ENCODE measurements at places on chromosomes 6 and 20. TPM values are rescaled to one million over a fixed set of nuclear protein-coding genes. Genes with fewer than 3 reads are reported as not detected.

KIF25 gene
- 0.17 TPM for total RNA-seq

BTBD9 gene
- 14.1 TPM for total RNA-seq

OXT gene
- total RNA-seq, result not detected

SIRPD gene
- not detected for total RNA-seq

BLOC1S5 gene
- total RNA-seq, result 15.6 TPM

ADAM33 gene
- total RNA-seq, result 49.1 TPM

FOXS1 gene
- total RNA-seq, result 0.91 TPM

PREP gene
- 18.7 TPM for total RNA-seq

GCNT2 gene
- total RNA-seq, result 23.2 TPM

NCOA5 gene
- 36.8 TPM for total RNA-seq

ENTPD6 gene
- total RNA-seq, result 39.0 TPM

SLC35D3 gene
- total RNA-seq, result not detected

- DNase-seq, result no peak
Observed at GRCh38 chr6:136873748-136874147, 48.4 kb upstream of the SLC35D3 start.

GRCh38 chr20:4169360-4170190 is 154.2 kb upstream of the RNF24 start:
- no peak for DNase-seq

DNA sequence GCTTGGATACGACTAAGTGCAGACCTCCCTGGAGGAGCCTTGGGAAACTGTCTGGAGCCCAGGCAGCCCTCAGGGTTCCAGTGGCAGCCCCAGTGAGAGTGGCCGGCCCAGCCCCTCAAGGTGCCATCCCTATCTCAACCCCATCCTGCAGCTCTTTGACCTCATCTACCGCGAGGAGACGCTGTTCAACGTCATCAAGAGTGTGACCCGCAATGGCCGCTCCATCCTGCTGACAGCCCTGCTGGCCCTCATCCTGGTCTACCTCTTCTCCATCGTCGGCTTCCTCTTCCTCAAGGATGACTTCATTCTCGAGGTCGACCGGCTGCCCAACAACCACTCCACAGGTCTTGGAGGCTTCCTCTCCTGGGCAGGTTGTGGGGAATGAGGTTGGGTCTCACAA is 20.7 kb downstream of the UQCC2 start:
- no peak for DNase-seq

DNA sequence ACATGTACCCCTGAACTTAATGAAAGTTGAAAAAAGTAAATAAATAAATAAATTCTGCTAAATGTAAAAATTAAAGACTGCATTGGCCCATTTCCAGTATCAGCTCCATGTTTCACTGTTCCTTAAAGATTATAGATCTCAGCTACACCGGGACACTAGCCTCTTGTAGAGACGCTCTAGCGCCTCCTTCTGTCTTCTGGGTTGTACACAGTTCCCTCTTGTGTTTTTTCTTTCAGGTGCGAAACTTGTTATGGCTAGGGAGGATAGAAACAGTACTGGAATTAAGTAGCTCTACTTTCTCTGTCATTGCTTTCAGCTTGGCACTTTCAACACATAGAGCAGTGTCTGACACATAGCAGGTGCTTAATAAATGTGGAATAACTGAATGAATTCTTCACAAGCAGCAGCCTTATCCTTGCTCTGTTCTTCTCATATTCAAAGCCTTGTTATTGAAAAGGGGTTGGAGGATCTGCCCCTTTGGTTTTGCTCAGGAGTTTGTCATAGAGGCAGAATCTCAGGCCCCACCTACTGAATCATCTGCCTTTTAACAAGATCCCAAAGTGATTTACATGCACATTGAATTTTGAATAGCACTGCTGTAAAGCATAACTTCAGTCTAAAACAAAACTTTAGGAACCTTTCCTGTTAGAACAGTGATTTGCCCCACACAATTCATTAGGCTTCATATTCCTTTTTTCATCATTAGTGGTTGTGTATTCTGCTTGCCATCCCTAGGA is 92.3 kb downstream of the FIG4 start:
- DNase-seq, result no peak

DNA sequence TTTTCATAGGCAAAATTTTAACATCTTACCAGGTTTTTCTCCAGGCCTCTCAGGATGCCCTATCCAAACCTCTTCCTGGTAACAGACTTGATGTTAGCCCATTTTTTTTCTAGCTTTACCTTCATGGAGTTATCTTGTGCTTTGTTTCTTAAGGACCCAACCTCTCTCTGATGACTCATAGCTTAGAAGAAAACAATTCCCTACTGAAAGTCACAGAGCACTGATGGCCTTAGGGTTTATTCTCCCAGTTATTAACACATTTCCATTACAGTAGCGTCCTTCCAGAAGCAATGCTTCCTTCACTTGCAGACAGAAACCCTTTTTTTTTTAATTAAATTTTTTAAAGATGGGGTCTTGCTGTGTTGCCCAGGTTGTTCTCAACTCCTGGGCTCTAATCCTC is 79.4 kb downstream of the IYD start:
- DNase-seq, result no peak

DNA sequence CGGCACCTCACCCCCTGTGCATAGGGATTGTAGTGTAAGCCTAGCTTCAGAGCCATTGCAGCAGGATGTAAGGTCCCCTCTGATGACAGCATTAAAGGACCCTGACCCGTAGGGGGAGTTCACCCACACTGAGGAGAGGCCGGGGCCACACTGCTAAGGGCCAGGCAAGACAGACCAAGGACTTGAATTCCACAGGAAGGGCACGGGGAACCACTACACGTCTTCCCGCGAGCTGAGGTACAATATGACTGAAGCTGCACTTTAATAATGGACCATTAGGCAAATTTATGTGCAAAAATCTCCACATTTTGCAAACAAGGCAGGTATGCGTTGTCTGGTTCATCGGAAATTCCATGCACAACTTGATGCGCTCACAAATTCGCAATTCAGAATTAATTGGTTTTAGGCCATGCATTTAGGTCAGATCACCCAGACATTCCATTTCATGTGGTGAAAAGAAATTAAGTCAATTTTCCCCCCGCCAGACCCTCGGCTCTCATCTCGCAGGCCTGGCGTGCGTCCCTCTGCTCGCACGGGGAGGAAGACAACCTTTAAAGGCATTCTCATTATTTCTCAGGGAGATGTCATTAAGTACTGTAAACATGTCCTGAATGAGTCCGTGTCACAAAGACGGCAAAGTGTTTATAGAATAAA is 111.8 kb downstream of the FOXA2 start:
- no peak for DNase-seq

DNA sequence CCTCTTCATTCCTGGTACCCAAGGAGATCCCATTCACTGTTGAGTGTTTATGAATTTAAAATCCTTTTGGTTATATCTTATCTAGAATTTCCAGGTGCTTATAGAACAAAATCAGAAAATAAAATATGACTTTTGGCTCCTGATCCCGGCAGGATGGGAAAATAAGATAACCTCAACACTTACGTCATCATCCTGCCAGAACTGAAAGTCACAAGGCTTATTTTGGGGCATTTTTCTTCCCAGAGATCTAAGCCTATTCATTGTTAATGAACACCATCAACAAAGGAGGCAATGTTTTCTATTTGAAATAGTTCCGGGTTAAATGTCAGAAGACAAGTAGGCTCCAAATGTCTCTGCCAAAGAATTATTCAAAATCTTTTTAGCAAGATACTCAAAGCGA is 580.6 kb downstream of the TFAP2A start:
- no peak for DNase-seq

GRCh38 chr6:89763550-89763949 is 56.0 kb downstream of the MDN1 start:
- DNase-seq, result no peak

DNA sequence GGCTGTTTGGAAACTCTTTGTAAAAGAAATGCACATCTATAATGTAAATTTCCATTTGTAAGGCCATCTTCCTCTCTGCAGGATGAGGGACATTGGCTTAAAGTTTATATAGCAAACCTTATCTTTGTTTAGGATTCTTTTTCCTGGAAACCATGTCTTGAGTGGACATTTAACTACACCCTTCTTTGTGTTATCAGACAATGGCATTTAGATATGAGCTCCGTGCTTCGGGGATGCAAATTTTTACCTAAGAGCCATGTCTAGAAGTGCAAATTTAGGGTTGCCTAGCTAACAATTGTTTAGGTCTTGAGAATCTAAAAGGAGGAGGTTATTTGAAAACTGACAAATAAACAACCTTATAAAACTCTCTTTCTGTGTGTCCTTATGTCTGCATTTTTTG is 623.8 kb downstream of the MMUT start:
- no peak for DNase-seq

DNA sequence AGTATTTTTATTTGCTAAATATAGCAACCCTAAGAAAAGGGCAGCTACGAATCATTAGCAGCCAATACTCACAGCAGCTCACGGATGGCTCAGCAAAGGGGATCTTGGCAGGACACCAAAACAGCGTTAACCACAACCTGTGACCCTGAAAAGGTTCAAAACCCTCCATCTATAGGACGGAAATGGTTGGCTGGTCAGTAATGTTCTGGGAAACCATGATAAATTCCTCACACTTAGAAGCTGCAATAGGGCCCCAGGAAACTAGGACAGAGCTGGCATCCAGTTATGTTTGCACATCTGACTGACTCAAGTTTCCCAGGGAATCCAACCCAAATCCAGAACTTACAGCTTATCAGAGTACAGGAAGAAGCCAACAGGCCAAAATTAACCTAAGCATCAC is 30.9 kb upstream of the PTPRT start:
- DNase-seq, result no peak

- no peak for DNase-seq
Observed at GRCh38 chr6:136826216-136826615, 3.8 kb downstream of the PEX7 start.

GRCh38 chr6:117022774-117023173 is 145.7 kb downstream of the RFX6 start:
- DNase-seq, result no peak

DNA sequence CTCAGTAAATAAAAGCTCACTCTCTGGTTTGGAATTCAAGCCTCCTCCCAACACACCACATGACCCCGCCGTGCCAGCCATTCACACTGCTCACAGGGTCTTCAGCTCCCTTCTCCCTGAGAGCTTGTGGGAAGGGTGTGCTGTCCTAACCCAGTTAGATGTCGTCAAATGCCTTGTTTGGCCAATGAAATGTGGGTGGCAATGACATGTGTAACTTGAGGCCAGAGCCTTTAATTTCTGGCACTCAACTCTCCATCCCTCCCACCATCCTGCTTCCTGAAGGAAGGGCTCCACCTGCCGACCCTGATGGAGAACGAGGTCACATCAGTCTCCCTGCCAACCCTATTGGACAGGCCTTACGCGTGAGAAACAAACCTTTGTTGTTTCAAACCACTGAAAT is 224.5 kb upstream of the AGPAT4 start:
- DNase-seq, result no peak

DNA sequence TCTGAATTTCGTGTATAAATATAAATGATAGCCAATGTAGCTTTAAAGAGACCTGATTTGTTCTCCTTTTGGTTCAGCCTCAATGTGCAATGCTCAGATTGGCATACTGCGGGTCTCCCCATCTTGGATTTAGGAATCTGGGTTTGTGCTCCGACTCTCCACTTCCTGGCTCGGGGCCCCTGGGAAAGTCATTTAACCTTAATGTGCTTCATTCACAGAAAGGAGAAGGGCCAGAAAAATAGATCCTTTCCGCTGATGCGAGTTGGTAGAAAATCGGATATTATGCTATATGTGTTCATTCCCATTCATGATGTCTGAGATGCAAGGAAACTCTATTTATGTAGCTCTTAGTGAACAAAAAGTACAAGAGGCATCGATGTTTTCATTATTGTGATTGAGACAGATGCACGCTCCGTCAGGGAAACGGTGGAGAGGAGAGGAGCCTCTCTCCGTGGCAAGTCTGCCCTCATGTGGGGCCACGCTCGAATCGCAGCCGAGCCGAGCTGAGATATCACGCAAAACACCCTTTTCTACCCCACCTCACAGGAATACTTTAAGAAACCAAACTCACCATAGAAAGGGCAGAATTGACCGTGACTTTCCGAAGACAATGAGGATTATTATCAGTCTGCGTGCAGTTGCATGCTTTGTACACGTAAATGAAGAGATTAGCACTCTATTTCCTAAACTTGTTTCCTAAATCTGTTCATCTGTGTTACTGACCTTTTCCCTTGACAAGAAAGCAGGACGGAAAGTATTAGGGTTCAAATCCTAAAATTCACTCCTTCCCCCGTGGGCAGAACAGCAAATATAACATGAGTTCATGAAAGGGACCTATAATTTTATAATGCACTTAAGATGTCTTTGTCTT is 136.6 kb downstream of the COL9A1 start:
- DNase-seq, result no peak

DNA sequence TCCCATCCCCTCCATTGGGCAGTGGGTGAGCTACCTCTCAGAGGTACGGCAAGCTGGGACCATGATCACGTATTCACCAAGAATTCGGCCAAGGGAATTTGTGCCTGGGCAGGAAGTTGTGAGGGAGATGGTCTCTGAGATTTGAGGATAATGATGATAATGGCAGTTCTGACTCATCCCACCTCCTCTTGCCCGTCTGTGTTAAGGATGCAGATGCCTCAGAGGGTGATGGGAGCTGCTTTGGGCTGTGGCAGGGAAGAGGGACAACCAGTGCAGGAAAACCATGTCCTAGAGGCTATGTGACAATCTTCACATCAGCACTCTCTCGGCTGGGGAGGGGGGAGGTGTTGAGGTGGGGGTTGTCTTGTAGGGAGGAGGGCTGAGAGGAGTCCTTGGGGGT is 4.3 kb downstream of the TGM6 start:
- no peak for DNase-seq

GRCh38 chr6:71248306-71248765 is 40.3 kb upstream of the OGFRL1 start:
- no peak for DNase-seq

GRCh38 chr6:48615041-48615440 is 504.0 kb upstream of the PTCHD4 start:
- DNase-seq, result no peak

GRCh38 chr6:50381099-50381415 is 331.3 kb upstream of the DEFB112 start:
- DNase-seq, result no peak

- DNase-seq, result no peak
Observed at GRCh38 chr6:27911956-27912446, at the start of gene OR2B2. OR2B2 (minus strand) TSS chr6:27912396; CDS start chr6:27912319, 77 bp downstream.

DNA sequence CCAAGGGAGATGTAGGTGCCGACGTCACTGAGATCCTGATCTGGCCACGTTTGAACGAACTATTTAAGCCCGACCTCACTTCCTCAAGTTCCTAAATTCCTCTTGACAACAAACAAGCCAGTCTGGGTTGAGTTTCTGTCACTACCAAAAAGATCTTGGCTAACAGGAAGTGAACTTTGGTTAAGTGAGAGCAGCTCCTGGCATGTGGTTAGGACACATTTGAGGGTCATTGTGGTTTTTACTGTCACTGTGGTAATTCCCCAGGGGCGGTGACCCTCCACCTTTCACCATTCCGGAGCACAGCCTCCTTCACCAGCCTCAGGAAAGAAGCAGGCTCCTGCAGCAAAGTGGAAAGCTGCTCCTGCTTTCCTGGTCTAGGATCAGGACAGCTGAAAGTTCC is 43.1 kb upstream of the ZNF831 start:
- DNase-seq, result no peak

Measured in esophagus muscularis mucosa (tissue), 4 donors.